Glomerular endothelial cell (primary cell): ENCODE measurements at places on chromosomes 6 and 20.

GRCh38 chr6:31576897-31577578 is 1.7 kb downstream of the TNF start:
- DNase-seq: no peak

DNA sequence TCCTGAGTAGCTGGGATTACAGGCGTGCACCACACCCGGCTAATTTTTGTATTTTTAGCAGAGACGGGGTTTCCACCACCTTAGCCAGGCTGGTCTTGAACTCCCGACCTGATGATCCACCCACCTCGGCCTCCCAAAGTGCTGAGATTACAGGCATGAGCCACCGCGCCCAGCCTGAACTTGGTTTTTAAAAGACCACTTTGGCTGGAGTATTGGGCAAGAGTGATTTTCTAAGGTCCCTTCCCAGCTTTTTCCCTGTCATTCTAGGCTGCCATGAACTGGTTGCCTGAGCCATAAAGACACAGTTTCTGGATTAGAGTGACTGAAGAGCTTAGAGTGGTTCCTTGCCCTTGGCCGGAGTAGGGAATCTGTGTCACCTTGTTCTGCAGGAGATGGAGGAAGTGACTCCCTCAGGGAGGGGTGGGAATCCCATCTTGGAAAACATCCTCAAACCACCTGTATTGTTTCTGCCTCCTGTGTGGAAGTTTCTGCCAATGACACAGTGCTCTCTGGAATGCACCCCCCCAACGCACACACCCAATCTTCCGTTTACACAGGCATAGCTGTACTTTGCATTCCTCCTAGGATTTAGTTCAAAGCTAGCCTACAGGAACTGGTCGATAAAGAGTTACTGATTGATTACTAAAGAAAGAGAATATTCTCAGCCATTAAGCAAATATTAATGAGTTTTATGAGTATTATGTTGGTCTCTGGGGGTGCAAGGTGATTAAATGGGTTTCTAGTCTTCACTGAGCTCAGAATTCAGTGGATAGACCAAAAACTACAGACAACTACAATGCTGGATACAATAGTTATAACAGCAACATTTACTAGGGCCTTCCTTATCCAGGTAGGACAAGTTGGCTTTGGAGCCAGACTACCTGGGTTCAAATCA is 18.2 kb downstream of the BCL2L1 start:
- DNase-seq: no peak

DNA sequence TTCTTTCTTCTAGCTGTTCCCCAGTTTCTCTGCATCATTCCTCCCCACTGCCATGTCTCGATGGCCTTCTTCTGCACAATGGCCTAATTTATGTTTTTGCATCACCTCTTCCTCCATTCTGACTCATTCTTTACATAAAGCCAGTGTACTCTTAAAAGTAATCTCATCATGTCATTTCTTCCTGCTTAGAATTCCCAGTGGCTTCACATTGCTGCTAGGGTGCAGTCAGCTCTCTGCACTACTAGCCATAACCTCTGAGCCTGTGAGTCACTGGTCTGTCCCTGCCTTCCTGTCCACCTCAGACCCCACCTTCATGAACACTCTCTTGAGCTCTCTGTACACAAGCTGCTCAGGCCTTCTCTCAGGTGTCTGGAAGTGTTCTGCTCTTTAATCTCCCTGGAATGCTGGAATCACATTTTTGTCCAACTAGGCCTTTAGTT is 24.1 kb upstream of the TRIM27 start:
- DNase-seq: no peak

- DNase-seq: no peak
Measured at GRCh38 chr6:146028851-146029572, at the start of gene GRM1. Gene GRM1, plus strand, starts transcription at chr6:146029062. Its CDS starts 456 bp downstream, at chr6:146029518.

DNA sequence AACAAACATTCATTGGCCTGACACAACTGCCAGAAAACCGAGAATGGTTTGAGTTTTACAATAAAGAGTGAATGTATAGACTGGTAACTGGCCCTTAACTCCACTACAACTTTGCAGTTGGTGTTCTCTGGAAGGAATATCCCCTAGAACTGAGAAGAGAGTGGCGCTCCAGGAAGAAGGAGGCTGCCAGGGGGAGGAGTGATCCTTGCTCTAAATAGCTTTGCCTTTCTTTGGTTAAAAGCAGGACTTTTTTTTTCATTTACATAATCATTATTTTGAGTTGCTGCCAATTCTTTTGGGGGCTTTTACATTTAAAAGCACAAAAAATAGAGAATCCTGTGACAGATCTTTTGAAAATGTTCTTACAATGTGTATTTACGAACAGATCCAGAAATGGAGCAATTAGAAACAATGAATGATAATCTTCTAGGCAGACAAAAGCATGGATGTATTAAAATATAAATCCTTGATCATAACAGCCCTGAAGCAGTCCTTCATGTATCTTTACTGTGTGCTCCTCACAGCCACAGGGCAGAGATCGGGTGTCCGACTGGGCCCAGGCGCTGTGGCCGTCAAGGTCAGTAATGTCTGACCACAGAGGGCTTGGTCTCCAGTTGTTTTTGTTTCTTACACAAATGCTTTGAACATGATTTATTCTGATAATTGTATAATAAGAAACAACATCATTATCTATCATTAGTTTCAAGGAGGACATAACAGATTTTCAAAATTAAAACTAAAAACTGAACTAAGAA is 612.2 kb downstream of the HDGFL1 start:
- no peak for DNase-seq

- DNase-seq: no peak
Measured at GRCh38 chr6:37820718-37821079, 1.2 kb downstream of the ZFAND3 start.

DNA sequence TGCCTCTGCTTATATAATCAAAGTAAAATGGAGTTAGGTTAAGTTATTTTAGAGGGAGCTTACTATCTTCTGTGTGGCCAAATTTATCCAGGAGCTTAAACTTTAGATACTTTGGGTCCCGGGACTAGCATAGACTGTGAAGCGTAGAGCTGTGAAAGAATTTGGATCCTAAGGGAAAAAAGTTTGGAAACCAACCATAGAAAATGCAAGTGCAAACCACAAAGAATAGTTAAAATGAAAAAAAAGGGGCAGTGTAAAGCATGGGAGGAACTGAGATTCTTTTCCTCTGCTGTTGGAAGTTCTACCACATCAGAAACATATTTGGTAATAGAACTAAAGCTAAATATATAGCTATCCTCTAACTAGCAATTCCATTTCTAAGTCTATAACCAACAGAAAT is 232.2 kb upstream of the FLRT3 start:
- DNase-seq: no peak

DNA sequence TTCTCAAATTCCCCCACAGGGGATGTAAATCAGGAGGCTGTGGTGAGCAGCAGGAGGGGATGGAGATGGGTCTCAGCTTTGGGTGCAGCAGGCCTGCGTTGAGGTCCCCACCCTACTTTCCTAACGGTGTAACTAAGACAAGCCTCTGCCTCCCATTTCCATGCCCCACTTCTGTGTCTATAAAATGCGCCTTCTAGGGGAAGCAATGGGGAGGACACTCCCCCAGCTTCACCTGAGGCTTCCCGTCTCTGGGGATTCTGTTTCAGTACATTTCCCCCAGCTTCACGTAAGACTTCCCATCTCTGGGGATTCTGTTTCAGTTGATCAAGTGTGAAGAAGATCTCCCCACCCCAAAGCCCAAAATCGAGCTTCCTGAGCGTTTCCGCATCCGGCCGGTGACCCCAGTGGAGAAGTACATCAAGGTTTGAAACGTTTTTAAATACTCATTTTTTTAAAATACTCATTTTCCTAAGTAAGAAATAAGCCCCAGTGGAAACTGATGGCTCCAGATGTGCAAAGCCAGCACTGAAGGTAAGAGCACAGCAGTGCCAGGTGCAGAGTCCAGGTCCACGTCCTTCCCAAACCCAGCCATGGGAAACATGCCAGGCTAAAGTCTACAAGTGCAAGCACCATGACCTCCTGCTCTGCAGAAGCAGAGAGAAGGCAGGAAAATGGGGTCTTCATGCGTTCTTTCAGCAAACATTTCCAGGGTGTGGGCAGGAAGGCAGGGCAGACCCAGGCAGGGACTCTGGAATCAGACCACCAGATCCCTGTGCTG is 73.1 kb downstream of the ANKRD60 start:
- DNase-seq: no peak

- DNase-seq: no peak
Measured at GRCh38 chr6:155291291-155291690, 23.0 kb downstream of the TFB1M start.

- no peak for DNase-seq
Measured at GRCh38 chr20:53224851-53225250, 252.7 kb downstream of the TSHZ2 start.
